D341Med (cell line): ENCODE measurements at places on chromosomes 2 and 18.

GRCh38 chr2:176162911-176163671 is 6.0 kb downstream of the HOXD3 start:
- DNase-seq, result no peak

- no peak for DNase-seq
These were observed 12.6 kb upstream of the KLHL23 start for GRCh38 chr2:169721016-169721415.

GRCh38 chr2:162840598-162841246 is 2.2 kb upstream of the KCNH7 start:
- peak; percentile 10 for DNase-seq

DNA sequence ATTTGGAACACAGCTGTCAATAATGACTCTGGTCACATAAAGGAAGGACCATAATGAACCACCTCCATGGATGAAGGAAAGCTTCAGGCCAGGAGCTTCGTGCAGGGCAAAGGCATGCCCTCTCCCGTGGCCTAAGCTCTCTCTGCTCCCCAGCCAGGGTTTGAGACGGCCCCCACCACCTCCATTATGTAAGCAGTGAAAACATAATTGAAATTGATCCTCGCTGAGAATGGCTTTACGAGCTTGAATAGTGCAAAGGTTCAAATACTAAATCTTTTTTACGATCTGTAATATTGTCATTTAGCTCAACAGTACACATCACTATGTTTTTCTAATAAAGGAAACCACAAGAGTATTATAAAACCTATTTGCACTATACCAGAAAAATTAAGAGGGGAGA is 5.2 kb upstream of the EDAR start:
- no peak for DNase-seq

DNA sequence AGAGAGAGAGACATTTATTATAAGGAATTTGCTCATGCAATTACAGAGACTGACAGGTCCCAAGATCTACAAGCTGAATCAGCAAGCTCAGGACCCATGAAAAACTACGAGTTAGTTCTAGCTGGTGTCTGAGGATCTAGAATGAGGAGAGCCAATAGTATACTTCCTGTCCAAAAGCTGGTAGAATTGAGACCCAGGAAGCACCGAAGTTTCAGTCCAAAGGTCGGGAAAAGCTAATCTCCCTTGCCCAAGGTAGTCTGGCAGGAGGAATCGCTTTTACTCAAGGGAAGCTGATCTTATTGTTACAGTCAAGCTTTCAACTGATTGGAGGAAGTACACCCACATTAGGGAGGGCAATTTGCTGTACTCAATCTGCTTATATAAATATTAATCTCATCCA is 389.6 kb downstream of the ADCYAP1 start:
- DNase-seq, result no peak

DNA sequence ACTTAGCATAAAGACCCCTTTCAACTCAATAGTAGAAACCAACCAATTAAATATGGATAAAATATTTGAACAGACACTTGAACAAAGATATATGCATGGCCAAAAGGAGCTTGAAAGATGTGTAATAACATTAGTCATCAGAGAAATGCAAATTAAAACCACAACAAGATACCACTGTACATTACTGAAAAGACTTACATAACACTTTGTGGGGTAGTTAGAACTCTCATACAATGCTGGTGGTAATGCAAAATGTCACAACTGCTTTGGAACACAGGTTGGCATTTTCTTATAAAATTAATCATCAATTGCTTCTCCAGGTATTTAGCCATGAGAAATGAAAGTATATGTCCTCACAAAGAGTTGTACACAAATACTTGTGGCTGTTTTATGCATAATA is 60.7 kb downstream of the TTC27 start:
- DNase-seq, result no peak

- DNase-seq, result no peak
These were observed 45.2 kb upstream of the SMAD2 start for GRCh38 chr18:47975701-47976100.

- DNase-seq, result no peak
These were observed 8.7 kb downstream of the CROCC2 start for GRCh38 chr2:240914645-240915525.

DNA sequence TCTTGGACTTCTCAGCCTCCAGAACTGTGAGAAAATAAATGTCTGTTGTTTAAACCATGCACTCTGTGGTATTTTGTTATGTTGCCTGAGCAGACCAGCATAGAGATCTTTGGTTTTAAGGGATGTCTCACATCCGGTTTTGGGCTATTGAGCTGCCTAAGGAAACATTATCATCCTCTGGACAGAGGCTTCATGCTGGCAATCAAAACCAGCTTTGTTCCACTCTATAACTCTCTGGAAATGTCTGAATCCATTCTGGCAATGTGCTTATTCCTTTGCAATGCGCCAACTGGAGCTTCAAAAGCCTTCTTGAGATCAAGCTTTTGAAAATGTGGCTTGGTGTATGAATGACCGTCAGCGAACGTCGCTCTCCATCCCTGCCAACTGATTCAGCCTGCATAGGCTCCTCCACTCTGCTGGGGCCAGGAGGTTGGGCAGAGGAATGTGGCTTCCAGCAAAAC is 183.6 kb upstream of the MGAT5 start:
- no peak for DNase-seq

GRCh38 chr2:37414470-37414949 is 70.1 kb downstream of the QPCT start:
- peak; percentile 48 for DNase-seq

- no peak for DNase-seq
These were observed 16.7 kb downstream of the CPSF3 start for GRCh38 chr2:9440058-9440727.

DNA sequence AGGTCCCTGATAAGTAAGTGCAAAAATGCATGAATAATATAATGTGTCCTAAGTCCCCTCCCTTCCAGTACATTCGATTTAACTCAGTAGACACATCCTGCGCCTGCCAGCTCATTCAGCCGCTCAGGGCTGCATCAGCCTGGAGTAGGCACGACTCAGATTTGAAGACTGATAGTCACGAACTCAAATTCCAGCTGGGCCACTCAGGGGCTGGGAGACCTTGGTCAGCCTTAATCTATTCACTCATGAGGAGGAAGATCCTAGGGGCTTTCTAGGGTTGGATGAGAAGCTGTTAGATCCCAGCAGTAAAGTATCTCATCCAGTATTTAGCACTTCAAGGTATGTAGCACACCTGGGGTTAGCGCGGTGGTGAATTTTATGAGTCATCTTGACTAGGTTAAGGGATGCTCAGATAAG is 98.9 kb upstream of the ODC1 start:
- no peak for DNase-seq

GRCh38 chr2:205408696-205409095 is 273.6 kb upstream of the NRP2 start:
- no peak for DNase-seq

DNA sequence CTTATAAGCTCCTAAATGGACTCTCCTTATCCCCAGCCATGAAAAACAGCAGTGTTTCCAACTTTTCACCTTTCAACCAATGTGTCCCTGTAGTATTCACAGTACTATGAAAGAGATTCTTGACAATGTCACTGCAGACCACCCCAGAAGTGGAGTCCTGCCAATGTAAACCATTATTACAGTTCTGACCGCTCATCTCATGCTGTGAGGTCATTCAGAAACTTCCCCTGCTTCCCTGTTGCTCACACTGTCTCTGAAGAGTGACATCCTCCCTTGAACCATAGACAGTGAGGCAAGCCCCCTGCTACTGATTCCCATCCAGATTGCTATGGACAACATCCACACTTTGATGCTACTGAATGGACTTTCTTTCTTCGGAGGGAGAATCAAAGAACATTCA is 1523.7 kb upstream of the ACVR2A start:
- DNase-seq, result no peak

DNA sequence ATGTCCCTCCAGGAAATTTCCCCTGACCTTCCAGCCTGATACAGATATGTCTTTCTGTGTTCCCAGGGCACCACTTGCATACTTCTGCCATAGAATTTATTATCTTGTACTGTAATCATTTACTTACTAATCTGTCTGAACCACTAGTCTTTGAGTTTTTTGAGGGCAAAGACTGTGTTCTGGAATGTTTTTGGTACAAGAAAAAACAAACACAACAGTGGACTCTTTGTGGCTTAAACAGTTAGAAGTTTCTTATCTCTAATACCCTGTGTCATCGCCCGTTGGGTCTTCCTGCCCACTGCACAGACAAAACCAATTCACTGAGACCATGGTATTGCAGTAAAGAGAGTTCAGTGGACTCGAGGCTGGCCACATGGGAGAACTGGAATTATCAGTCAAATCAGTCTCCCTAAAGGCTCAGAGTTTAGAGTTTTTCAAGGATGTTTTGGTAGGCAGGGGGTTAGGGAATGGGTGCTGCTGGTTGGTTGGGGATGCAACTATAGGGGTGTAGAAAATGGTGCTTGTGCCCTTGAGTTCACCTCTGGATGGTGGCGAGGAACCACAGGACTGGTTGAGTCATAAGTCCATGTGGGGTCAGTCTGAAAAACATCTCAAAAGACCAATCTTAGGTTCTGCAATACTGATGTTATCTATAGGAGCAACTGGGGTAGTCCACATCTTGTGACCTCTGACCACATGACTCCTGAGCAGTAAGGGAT is 20.3 kb downstream of the RALB start:
- no peak for DNase-seq

DNA sequence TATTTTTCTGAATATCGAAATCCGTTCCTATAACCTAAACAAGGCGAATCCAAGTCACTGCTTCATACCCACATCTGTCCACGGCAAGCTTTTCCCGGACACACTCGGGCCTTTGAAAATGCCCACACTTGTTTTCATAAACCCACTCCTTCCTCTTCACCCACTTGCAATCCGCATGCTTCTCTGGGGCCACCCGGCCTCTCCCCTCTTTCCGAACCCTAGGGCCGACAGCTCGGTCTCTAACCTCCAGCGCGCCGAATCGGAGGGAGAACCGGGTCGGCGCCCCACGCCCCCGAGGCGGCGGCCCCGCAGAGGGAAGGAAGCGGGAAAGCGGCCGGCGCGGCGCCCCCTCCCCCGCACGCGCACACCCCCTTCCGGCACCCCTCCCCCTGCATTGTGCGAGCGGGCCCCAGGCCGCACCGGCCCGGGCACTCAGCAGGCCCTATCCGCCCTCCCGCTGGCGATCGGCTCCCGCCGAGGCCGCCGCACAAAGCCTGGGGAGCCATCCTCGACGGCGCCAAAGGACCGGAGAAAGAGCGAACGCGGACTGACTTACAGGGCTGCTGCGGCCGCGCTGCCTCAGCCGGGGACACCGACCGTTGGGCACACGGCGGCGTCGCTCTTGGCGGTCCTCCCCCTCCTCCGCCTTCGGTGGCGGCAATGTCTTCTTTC is 467 bp downstream of the PUM2 start:
- DNase-seq, result peak; percentile 78

DNA sequence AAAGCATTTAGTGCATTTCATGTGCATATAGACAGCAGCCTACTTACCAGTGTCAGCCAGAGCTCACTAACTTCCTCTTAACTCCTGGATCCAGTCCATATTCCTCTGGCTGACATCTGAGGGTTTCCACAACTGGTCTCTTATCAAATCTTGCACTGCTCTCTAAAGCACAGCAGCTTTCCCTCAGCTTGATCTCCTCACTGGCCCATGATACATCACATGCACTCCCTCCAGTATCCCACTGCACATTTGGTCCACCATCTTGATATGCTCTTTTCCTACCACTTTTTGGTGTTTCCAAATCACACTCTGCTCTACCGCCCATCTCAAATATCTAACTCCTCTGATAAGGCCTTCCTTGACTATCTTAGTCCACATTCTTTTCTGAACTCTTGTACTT is 105.0 kb upstream of the ZFP36L2 start:
- DNase-seq, result no peak

GRCh38 chr2:105309147-105309545 is 20.4 kb downstream of the TGFBRAP1 start:
- DNase-seq, result no peak

- peak; percentile 59 for DNase-seq
These were observed 813 bp upstream of the MEIS1 start for GRCh38 chr2:66433945-66434678.

- DNase-seq, result peak; percentile 79
These were observed 22.2 kb downstream of the FAP start for GRCh38 chr2:162221064-162221463.

GRCh38 chr2:6919901-6920742 is 2.9 kb downstream of the RNF144A start:
- no peak for DNase-seq

DNA sequence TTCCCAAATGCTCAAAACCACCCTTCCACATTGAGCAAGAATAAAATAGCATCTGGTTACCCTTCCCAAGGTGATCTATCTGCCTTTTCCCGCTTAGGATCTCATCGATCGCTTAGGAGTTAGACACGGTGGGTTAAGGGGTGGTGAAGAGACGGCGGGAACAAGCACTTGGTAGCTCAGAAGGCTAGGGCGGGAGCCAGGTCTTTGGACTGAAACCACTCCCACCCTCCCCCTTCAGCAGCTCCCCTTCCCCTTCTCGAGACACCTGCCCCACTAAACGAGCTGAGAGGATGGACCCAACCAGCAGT is 513 bp downstream of the THOC1 start:
- no peak for DNase-seq

GRCh38 chr2:239104800-239105199 is 256.9 kb downstream of the TWIST2 start:
- DNase-seq, result no peak

DNA sequence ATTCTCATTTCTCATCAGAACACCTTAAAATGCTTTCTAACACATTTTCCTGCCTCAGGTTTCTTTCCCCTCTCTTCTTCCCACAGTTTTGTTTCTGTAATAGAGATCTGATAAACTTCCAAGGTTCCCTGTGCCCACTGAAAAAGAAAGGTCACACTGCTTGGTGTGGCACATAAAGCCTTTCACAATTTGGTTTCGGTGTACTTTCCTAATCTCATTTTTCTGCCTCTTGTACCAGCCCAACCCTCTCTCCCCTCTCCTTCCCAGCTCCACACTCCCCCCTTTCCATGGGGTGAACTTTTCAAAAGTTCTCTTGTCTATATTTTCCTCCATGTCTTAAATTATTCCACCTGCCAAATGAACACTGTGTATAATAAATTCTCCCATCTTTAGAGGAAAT is 7.2 kb downstream of the EIF2AK3 start:
- DNase-seq, result no peak

- DNase-seq, result no peak
These were observed 564.7 kb upstream of the SLC39A10 start for GRCh38 chr2:195092341-195092740.

- no peak for DNase-seq
These were observed 33.7 kb upstream of the SNTG2 start for GRCh38 chr2:916935-917334.

GRCh38 chr2:188734691-188735090 is 239.5 kb upstream of the COL3A1 start:
- DNase-seq, result no peak

- no peak for DNase-seq
These were observed 124.2 kb downstream of the RNF144A start for GRCh38 chr2:7041421-7041820.
